ENCODE measurements at places on chromosomes 6 and 20.

DNA sequence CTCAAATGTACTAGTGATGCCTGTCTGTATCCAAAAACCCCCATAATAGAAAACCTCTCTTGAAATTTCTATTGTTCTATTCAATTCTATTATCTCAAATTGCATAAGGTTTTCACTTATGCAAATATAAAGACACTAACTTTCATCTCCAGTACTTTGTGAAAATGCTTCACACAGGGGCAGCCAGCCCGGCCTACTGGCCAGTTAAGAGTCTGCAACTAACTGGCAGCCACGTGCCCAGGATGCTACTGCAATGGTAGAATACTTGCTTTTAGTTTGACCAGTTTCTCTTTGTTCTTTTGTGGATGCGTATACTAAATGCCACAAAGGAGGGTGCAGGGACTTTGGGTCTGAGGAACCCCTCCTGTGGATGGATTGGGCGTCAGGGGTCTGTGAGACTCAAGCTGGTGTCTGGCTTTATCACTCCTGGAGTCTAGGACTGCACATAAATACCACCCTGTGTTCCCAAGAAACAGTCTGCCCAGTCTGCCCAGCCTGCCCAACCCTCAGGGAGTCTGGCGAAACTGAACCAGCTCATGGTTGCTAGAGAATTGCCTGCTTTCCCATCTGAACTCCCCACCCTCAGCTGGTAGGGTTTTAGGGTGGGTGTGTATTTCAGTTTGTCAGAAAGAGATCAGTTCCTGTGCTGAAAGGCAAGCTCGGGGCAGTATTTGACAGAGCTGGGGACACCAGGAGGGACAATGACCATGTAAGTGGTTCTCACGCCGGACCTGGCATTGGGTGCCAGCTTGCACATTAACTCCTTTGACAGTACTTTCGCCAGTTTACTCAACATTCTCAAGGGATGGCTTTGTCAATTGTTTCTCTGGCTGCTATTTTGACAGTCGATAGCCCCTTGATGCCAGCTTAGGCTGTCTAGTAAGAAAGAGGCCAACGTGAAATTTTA is 558.2 kb upstream of the JAG1 start:
- no peak for DNase-seq

GRCh38 chr6:101986476-101986875 is 593.0 kb downstream of the GRIK2 start:
- no peak for DNase-seq

DNA sequence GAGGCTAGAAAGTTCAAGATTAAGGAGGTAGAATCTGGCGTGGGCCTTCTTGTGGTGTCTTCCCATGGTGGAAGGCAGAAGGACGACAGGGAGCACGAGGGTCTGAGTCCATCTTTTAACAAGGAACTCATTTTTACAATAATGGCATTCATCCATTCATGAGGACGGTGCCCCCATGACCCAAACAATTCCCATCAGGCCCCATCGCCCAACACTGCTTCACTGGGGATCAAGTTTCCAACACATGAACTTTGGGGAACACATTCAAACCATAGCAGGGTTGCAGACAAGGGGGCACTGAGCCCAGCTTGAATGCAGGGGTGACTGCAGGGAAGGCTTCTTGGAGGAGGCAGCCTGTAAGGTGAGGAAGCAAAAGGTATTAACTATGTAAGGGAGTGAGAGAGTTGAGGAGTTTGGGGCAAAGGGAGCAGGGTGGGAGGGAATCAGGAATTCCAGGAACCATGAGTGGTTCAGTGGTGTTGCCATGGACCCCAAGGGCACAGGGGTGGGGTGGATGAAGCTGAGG is 5.5 kb downstream of the RAB44 start:
- no peak for DNase-seq

DNA sequence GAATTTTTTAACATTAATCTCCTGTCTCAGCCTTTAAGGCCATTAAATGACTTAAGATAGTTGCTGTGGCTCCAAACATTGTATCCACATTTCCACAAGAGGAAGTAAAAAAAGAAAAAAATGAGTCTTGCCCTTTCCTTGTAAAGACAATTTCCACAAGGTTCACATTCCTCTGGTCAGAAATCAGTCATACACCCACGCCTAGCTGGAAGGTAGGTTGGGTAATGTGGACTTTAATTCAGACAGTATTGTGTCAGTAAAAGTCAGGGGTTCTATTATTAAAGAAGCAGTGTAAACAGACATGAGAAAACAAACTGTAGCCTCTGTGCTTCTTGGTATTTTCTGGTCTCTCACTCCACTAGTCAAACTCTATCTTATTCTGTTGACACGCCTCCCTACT is 682.0 kb downstream of the GRIK2 start:
- no peak for DNase-seq

- DNase-seq: no peak
Measured at GRCh38 chr6:158092806-158093205, 75.3 kb downstream of the SERAC1 start.

GRCh38 chr6:67643281-67643680 is 991.8 kb upstream of the ADGRB3 start:
- no peak for DNase-seq

DNA sequence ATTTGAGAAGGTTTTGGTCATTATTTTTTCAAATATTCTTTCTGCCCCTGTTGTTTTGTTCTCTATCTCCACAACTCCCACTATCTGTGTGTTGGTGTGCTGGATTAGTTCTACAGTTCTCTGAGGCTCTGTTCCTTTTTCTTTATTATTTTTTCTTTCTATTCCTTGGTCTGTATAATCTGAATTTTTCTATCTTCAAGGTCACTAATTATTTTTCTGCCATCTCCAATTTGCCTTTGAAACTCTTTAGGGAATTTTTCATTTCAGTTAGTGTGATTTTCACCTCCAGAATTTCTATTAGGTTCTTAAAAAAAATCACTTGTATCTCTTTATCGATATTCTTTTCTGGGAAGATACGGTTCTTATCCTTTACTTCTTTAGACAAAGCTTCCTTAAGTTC is 82.1 kb upstream of the GGTLC1 start:
- DNase-seq: no peak

DNA sequence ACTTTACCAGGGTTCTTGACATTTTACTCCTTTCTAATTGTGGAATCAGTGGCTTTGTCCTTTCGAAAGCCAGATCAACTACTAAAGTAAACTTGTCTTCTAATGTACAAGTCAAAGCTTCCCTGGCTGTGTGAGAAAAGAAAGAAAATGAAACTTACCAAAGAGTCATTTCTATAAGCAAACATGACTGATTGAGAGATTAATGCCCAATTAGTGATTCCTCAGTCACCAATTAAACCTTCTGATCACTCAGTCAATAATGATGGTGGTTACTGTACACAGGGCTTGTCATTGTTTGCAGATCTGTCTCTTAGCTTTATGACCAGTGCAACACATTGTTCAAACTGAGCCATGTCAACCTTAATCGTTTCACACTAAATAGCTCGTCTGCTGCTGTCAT is 1168.4 kb upstream of the CITED2 start:
- DNase-seq: no peak

DNA sequence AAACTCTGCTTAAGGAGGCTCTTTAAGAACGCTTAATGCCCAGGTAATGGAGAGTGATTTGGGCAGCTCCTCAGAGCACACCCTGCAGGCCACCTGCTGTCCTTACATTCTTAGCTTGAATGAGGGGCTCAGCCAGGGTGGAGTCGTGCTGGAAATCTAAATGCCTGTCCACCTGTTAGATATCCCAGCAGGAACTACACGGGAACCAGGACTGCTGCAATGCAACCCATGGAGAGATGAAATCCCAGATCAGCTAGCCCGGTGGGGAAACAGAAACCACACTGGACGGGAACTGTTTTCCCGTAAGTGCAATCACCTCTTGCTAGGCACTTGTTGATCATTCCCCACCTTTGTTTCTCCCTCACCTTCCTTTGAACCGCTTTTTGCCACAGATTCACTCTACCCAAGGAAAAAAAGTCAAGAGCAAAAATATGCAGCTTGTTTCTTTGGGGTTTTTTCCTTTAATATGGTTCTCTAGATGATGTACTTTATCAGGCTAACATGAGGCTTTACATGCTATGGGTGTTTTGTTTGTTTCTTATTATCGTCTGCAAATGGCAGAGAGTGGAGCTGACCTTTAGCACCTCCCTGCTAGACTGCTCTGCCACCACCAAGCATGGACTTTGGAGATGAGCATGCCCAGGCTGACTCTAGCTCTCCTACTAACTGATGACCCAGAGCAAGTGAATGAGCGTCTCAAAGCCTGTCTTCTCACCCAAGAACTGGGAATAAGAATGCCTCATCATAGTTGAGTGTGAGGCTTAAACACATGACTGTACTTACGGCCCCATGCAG is 125.9 kb upstream of the TNFAIP3 start:
- DNase-seq: no peak

DNA sequence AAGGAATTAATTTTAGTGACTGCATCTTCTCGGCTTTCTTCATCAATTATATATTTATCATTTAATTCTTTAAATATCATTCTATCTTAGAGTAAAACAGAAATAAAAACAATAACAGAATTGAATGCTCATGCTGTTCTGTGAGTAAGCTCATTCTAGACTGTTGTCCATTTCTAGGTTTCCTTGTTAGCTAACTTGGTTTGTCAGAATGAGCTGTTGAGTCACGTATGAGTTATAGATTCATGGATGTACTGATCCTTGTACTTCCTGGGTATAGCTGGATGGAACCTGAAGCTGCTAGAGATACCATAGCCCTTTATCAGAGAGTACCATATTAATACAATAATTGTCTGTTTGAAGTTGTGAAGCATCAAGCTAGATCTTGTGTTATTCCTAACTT is 515.3 kb downstream of the TENT5A start:
- DNase-seq: no peak

GRCh38 chr6:49515485-49516146 is 15.9 kb downstream of the GLYATL3 start:
- DNase-seq: no peak

DNA sequence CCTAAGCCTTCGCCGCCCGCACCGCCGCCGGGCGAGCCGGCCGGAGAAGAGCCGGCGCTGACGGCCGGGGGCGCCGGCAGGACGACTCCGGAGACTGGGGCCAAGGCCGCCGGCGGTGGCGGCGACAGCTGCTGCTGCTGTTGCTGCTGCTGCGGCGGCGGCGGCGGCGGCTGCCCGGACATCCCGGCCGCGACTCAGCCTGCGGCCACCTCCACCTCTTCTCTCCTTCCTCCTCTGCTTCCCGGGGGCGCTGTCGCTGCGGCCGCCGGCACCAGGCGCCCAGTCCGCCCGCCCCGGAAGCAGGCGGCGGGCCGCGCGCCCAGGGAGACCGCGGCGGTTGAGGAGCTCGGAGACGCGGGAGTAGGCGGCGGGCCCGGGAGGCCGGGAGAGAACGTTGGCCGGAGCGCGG is 307 bp downstream of the RANBP9 start:
- DNase-seq: peak; percentile 64

DNA sequence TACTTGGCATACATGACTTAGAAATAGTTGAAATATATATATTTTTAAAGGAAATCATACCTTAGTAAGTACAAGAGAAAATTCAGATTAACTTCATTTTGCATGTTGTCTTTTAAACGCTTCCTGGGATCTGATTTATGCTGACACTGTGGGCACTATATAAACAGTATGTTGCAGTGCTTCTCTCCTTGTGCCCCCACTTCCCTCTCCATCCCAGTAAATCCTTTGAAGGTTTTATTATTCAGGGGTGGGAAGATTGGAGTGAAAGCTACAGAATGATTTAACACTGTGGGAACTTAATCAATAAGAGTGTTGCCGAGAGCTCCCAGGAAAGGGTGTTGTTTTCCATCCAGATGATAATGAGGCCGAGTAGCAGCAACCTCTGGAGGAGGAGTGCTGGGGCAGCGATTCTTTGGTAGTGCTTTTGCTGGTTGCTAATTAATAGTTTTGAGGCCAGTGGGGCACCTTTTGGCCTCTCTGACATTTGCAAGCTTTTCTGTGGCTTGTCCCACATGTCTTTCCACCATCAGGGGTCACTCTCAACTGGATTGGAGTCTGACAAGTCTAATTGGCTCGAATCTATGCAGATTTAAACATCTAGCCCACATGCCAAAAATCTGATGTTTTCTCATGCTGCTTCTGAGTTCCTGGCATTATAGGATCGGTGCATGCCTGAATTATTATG is 183.0 kb upstream of the MMS22L start:
- no peak for DNase-seq

DNA sequence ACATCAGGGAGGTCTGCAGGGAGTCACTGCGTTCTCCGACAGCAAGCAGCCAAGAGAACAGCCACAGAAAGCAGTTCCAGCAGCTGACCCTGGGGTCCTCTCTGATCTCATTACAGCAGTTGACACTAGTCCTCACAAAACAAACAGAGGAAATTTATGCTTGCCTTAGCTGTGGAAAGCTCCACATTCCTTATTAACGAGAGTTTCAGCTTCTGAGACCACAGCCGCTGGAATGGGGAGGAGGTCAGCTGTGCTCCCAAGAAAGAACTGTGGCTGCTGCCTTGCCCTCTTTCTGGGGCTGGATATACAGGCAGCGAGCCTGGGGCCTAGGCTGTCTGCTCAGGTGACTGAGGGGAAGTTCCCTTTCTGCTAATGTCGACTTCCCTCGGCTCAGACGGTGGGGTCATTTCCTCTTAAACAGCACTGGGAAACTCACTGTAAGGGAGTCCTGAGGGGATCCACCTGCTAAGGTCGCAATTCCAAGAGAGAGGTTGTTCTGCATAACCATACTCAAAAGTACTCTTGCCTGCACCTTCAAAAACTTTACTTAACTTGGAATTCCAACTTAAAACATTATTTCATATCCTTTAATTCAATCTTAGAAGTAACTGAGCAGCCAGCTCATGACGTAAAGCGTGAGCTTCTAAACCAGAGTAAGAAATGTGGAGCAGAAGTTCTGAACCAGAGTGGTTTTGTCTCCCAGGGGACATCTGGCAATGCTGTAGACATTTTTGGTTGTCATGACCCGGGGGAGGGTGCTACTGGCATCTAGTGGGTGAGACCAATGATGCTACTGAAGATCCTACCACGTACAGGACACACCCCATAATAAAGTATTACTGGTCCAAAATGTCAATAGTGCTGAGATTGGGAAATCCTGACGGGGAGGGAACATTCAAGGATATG is 80.3 kb downstream of the BACH2 start:
- no peak for DNase-seq

DNA sequence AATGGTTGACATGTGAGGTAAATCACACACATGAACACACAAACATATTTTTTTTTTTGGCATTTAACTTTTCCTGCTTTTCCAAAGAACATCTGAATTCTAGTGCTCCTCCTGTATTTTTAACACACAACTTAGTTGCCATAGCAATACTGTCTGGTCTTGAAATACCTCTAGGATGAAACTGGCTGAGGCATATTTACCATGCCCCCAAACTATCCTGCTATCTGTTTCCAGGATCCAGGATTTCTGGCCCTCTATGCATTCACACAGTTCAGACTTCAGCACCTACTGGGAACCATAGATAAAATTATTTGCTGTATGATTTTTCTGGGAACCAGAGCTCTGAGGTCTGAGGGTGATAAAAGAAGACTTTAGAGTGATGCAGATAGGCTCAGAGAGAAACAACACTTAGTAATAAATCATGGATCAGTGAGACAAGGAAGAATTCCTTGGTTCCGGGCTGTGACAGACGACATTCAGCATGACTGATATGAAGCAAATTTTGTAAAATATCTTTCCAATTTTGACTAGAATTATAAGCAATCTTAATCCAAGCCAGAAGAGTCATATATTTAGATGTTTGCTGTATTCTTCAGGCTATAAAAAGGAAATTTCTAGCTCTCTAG is 359.7 kb downstream of the BTBD9 start:
- no peak for DNase-seq
